ENCODE measurements at places on chromosomes 6 and 20.

GRCh38 chr6:155066921-155067680 lies 72.0 kb downstream of the TIAM2 start:
- no peak for DNase-seq

- DNase-seq = no peak
Observed at GRCh38 chr20:44936510-44936909, 23.7 kb downstream of the TOMM34 start.

- peak; percentile 47 for DNase-seq
Observed at GRCh38 chr6:51350308-51350904, 531.7 kb downstream of the TFAP2B start.

GRCh38 chr20:45935416-45936046 lies 1.0 kb downstream of the PCIF1 start:
- no peak for DNase-seq

- DNase-seq = no peak
Observed at GRCh38 chr6:9521152-9521530, 893.7 kb downstream of the TFAP2A start.

GRCh38 chr6:77466451-77467437 lies 3.5 kb upstream of the HTR1B start:
- peak; percentile 71 for DNase-seq

- peak; percentile 21 for DNase-seq
Observed at GRCh38 chr6:108207013-108207412, 41.2 kb downstream of the NR2E1 start.

GRCh38 chr6:140809694-140810101 lies 1323.0 kb upstream of the GJE1 start:
- DNase-seq = peak; percentile 2

- no peak for DNase-seq
Observed at GRCh38 chr6:144778056-144778455, 492.9 kb downstream of the UTRN start.

GRCh38 chr6:83370567-83370966 lies 60.3 kb downstream of the ME1 start:
- no peak for DNase-seq

GRCh38 chr6:106253731-106254130 lies 71.8 kb downstream of the ATG5 start:
- no peak for DNase-seq

- DNase-seq = no peak
Observed at GRCh38 chr6:146066506-146066905, 37.6 kb downstream of the GRM1 start.

DNA sequence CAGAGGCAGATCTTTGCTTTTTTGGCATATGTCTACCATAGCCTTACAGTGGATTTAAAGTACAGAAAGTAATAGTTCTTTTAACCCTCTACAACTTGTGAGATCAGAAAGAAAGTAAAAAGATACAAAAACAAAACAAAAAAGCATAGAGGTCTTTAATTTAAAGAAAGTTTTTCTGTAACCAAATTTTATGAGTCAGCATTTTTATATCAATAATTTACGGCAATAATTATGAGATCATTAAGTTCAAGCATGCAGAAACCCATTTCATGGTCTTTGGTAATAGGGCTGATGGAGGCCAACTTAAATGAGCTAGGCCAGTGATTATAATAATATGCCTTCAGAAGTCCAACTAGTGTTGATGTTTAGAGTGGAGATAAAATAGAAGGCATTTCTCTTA lies 145.9 kb downstream of the AIG1 start:
- DNase-seq = no peak

DNA sequence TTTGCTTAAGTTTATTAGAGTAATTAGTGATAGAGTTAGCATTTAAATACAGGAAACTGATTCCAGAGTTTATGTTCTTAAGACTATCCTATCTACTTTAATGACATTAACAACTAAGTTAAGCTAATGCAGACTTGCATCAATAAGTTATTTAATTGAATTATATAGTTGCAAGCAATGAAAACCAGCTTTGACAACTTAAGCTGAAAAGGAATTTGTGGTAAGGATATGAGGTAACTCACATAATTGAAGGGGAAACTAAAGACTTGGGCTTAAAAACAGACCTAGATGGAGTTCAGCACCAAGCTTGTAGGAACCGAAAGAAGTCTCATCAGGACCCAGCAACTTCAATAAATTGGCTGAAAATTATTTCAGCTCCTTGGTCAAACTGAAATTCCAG lies 222.3 kb downstream of the IBTK start:
- no peak for DNase-seq

GRCh38 chr6:142881761-142882160 lies 63.2 kb downstream of the HIVEP2 start:
- peak; percentile 48 for DNase-seq

DNA sequence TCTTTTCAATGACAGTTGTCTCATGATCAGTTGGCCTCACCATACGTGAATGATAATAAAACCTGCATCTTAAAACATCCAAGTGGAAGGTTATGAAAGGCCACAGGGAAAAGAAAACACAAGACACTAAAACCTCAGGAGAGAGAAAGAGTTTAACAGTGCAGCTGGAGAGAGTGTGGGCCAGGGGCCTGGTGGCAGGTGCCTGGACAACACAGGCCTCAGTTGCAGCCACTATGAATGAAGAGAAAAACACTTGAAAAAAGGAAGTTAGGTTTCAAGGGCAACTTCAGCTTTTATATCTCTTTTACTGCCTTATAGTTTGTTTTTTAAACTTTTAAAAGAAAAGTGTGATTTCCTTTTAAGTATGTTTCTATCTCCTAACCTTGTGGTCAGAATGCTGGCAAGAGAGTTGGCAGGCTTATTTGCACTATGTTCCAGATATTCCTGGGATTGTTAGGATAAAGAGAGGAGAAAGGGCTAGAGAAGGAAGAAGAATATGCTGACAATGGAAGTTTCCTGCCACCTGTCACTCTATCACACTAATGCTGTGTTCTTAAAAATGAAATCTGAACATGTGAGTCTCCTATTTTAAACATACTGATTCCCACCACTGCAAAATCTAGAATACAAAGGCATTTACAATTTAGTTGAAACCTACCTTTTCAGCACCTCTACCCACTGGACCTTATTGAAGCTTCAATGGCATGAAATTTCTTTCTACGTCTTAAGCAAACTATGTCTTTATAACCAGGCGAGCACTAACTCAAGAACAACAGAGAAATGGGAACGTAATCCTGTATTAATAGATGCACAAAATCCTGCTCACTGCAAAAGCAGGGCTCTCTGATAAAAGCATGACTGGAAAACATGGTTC lies 222.4 kb downstream of the CD83 start:
- no peak for DNase-seq

- DNase-seq = no peak
Observed at GRCh38 chr6:27977387-27977786, 20.3 kb downstream of the OR2B6 start.

DNA sequence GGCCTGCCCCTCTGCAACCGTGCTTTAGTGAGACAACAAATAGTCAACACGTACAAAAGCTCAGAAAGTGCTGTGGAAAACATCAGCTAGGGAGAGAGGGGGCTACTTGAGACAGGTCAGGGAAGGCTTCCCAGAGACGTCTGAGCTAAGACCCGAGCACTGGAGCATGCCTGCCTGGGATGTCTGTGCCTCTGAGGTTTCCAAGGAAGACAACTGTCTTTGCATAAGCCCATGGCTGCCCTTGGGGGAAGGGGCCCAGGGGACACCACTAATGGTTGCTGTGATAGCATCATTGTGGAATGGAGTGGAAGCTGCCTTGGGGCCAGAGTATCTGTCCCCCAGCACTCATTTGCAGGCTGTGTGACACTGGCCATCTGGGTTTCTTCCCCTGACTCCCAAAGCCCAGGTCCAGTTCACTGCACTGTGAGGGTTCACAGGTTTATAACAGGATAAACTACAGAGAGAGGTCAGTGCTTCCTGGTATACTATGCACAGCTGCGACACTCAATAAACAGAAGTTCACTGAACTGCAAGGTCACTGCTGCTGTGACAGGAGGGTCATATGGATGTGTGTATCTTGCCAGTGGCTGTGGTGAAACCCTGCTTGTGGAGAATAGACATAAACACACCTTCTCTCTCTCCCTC lies 1.5 kb upstream of the ARFGEF2 start:
- DNase-seq = peak; percentile 64

- DNase-seq = no peak
Observed at GRCh38 chr20:21125072-21125848, 622 bp upstream of the KIZ start.

- peak; percentile 13 for DNase-seq
Observed at GRCh38 chr6:109799664-109800063, 108.6 kb downstream of the FIG4 start.

- DNase-seq = no peak
Observed at GRCh38 chr6:13072686-13073347, 255.5 kb downstream of the TBC1D7 start.

- DNase-seq = no peak
Observed at GRCh38 chr6:161095916-161096315, 104.3 kb downstream of the MAP3K4 start.

DNA sequence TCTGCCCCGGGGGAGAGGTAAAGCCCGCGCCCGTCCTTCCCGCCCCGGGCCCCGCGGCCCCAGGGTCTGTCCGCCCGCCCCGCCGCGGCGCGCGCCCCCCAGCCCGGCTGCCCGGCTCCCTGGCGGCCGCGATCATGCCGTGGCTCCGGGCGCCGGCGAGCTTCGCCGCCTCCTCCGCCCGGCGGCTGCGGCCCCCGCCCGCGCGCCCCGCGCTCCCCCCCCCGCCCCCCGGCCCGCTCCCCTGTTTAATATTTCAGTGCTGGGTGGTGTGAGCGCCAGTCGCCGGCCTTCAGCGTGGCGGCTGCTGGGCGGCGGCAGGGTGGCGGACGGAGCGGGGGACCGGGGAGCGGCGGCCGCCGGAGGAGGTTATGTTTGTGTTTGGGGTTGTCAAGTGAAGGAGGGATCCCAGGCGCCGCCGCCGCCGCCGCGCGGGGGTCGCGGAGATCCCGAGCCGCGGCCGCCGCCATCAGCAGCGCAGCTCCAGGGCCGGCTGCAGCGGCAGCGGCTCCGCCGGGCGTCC lies at the start of gene HIVEP1:
HIVEP1 (plus strand) TSS at position 275 of the 520 bp plus-strand sequence. CDS start 3,317 bp downstream, outside the sequence.
- no peak for DNase-seq

DNA sequence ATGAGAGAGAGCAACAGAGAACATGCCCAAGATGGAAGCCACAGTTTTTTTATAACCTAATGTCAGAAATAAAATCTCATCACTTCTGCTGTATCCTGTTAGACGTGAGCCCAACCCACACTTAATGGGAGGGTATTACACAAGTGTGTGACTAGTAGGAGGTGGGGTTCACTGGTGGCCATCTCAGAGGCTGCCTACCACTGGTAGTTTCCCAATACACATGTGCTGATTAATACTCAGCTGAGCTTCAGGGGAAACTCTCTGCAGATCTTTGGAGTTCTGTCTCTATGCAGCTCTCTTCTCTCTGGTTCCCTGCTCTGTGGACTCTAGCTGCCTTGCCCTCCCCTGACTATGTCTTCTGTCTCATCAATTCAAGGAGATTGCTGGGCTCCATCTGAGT lies 35.7 kb downstream of the CNBD2 start:
- DNase-seq = no peak

GRCh38 chr6:120373185-120373584 lies 961.1 kb downstream of the TBC1D32 start:
- DNase-seq = no peak

- DNase-seq = no peak
Observed at GRCh38 chr20:17631576-17632319, 50.3 kb downstream of the RRBP1 start.

DNA sequence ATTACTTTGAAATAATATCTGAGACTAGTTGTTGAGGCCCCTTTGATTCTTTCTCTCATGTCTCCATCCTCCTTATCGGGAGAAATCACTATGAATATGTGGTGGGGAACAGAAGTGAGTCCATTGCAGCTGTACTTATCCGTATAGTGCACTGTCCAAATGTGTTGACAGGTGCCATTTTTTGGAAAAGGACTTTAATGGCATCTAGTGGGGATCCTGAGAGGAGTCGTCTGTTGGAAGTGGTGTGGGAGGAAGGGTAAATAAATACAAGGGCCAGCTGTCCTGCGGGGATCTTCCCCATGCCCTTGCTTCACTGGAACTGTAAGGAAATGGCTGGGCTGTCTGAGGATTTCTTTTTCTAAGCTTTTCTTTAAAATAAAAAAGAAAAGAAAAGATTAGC lies 19.4 kb downstream of the TPX2 start:
- DNase-seq = no peak

DNA sequence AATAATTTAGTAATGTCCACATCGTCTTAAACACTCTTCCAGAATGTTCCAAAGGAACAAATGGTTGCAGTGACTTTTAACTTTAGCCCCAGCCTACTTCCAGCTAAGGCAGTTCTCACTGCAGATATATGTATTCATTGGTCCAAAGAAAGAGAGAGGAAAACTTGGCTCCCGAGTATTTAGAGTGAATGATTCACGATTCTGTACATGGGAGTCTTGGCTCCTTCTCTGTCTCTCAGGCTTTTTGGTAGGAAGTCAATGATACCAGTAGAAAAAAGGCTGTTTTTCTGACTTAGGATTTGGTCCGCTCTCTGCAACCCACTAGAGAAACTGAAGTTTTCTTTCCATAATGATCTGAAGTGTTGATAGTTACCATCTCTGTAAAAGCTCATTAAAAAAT lies 38.6 kb downstream of the E2F3 start:
- no peak for DNase-seq
